ENCODE measurements at places on chromosomes 1 and 21. TPM values are rescaled to one million over a fixed set of nuclear protein-coding genes. Genes with fewer than 3 reads are reported as not detected.

Gene CA6
- total RNA-seq = not detected

Gene TNFRSF9
- not detected for total RNA-seq

Gene LZIC
- 14.8 TPM for total RNA-seq

Gene C1orf53
- 2.7 TPM for total RNA-seq

DNA sequence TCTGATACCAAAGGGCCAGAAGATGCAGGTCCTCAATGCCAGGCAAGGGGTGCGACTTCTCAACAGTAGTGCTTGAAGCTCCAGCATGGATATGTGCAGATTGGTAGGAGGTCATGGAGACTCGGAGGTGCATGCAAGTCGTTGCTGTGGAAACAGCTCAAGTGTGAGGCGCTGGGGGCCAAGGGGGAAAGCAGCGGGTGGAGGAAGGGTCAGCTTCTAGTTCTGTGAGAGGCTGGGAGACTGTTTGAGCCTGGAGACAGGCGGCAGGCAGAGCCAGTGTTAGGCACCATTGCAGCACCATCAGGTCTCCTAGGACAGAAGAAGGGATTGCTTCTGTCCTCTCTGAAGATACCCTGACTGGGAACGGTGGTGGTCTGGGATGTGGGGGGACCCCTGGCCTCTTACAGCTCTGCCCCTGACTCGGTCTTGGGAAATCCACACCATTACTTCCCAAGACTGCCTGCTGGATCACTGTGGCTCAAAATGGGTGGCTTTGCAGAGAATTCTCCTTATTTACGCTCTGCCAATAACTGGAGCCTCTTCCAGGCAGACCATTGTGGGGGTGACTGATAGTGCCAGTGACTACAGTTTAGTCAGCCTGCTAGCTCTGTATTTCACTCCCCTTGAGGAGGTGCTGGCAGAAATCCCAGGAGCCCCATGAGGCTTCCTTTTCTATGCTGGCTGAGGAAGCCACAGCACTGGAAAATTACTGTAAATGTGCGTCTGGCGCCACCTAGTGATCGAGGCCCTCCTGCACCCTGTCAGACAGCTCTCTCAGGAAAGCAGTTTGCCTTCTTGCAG lies 46.3 kb upstream of the VANGL1 start:
- peak; percentile 90 for DNase-seq

GRCh38 chr1:201653883-201654282 lies 115.0 kb downstream of the NAV1 start:
- no peak for DNase-seq

GRCh38 chr1:90048043-90048442 lies 53.1 kb downstream of the ZNF326 start:
- DNase-seq = peak; percentile 17

GRCh38 chr1:30609999-30610345 lies 113.4 kb downstream of the MATN1 start:
- no peak for DNase-seq

- DNase-seq = no peak
These were observed 49.6 kb upstream of the IRF2BP2 start for GRCh38 chr1:234659538-234659937.

GRCh38 chr1:67948151-67949080 lies 102.0 kb downstream of the DIRAS3 start:
- DNase-seq = no peak

- no peak for DNase-seq
These were observed 158.9 kb upstream of the FGGY start for GRCh38 chr1:59137968-59138367.

DNA sequence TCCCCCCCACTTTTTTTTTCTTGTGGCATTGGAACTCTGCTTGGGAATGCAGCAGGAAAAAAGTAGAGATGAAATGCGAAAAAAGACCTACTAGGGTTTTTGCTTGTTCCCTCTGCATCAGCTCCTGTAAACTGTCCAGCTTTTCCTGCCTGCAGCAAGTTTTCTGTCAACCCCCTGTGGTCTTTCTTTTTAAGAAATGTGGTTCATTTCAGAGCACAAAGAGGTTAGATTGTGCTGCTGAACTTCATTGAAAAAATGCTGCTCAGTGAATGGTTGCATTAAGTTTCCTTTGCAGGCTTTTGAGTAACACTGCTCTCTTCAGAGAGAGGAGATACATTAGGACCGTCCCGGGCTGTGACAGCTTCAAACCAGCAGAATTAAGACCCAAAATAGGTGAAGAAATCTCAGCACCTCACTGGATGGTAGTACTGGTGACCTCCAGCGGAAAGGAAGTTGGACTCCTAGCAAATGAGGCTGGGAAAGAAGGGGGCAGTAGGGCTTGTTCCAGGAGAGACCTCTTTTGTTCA lies 80.7 kb downstream of the NDUFS5 start:
- no peak for DNase-seq

- no peak for DNase-seq
These were observed 448 bp upstream of the OBSCN start for GRCh38 chr1:228207381-228207810.

DNA sequence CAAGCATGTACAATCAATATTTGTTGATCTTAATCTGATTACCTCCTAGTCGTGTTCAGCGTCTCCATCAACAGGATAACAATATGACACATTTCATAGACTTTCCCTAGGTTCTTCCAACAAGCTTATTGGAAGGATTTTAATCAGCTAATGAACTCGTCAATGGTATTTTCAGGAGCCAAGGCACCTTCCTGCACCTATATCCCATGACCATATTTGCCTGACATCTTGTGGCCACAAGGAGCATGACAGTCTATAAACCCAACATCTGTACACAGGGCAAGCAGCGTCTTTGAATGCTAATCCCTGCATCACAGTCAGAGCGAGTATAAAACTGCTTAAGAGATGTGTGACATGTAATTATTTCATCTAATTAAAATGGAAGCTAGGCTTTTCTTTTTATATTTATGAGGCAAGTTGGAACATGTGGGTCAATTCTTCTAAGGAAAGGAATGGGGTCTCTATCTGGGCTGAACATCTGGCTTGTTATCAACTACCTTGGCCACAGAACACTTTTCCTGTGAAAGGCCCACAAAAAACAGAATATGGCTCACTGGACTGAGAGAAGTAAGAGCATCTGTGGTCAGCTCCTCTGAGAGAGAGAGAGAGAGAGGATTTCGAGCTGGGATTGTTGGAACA lies 388.8 kb downstream of the NTNG1 start:
- DNase-seq = peak; percentile 75

GRCh38 chr1:43651902-43652301 lies 2.0 kb downstream of the KDM4A start:
- DNase-seq = no peak

DNA sequence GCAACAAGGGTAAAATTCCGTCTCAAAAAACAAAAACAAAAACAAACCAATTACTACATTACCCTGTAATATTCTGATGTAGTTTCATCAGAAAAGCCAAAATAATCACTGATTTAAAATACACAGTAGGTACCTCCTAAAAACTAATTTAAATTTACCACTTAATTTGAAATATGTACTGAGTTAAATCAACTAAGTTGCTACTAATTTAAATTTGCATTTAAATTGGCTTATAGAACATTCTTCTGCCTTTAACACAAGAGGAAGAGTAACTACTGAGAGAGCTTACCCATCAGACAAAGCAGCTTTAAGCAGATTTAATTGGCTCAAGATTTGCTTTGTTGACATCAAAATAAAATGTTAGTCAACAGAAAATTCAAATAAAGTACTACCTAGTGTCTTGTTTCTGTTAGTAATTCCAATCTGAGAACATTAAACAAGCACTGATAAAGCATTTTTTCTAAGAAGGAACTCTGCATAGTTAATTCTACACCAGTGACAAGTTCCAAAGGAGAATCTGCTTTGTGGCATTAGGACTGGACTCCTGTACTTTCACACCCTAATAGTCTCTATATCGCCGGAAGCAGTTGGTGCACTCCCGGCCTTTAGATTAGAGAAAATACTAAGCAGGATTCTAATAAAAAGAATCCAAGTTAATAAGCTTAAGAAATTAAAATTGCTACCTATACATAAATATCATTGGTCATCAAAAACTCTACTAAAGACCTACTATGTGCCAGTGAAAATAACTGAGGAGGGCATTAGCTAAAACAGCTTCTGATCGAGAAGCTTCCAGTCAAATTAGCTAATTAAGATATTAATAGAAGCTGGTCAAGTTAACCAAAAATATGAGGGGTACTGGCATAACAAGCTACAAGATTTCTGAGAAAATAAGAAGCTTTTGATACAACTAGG lies 8.4 kb downstream of the LUZP1 start:
- no peak for DNase-seq

GRCh38 chr1:58996341-58997059 lies 212.7 kb upstream of the JUN start:
- DNase-seq = no peak

Data from GM23338 (cell line).